ENCODE measurements at places on chromosomes 13 and 19.

GRCh38 chr19:2546128-2547032, 70.5 kb downstream of the GADD45B start:
- peak; percentile 33 for DNase-seq

GRCh38 chr19:40214936-40215335, 3.2 kb downstream of the TTC9B start:
- no peak for DNase-seq

DNA sequence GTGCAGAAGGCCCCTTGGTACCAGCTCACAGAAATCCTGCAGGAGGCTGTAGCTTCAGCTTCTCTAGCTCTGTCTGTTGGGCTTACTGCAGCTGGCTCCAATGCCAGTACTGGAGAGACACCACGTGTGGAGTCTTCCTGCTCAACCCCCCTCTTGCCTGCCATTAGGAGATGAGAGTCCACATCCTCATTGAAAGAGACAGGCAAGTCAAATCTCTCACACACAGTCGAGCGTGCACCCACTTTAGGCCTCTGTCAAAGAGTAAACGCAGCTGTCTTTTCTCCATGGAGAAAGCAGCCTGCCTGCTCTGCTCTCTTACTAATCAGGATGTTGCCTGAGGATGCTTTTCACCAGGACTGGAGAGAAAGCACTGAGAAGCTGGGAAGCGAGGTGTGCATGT, 523.0 kb upstream of the NBEA start:
- DNase-seq: no peak

GRCh38 chr13:111011899-111012298, 97.0 kb upstream of the ANKRD10 start:
- DNase-seq: no peak

DNA sequence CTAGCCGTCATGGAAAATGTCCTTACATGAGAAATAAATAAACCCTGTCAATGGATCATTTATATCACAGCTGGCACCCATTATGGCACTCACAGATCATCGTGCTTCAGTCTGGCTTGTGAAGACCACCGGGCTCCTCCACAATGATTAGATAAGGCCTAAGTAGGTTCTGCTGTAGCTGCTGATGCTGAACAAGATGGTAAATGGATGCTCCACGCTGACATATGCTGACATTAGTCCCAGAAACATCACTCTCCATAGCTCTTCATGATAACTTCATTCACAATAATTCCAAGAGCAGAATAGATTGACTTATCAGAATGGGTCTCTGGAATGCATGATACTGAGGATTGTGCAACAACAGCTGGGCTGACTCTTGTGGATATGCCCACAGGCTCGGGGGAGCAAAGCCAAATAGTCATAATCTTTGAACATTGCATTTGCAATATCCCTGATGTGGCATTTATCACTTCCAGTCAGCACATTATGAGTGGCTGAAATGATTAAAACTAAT, 63.8 kb upstream of the RXFP2 start:
- no peak for DNase-seq

DNA sequence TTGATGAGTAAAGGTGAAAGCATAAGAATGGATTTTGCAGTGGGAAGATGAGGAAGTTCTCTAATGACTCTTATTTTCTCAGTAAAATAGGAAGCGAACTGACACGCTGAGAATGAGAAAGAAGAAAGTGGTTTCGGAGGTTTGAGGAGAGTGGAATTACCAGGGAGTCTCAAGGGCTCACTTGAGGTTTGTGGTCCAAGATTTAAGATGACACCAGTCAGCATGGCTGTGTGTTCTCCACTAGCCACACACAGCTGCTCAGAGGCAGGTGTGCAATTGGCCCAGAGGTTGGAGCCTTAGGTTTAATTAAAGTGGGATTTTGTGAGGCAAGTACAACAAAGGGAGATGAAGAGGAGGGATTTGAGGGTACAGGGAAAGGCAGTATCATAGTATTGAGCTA, 99.6 kb upstream of the NBEA start:
- DNase-seq: no peak

GRCh38 chr19:11737964-11738745, 591 bp downstream of the ZNF823 start:
- peak; percentile 43 for DNase-seq

GRCh38 chr13:95624020-95624419, 20.5 kb downstream of the DZIP1 start:
- DNase-seq: peak; percentile 19

DNA sequence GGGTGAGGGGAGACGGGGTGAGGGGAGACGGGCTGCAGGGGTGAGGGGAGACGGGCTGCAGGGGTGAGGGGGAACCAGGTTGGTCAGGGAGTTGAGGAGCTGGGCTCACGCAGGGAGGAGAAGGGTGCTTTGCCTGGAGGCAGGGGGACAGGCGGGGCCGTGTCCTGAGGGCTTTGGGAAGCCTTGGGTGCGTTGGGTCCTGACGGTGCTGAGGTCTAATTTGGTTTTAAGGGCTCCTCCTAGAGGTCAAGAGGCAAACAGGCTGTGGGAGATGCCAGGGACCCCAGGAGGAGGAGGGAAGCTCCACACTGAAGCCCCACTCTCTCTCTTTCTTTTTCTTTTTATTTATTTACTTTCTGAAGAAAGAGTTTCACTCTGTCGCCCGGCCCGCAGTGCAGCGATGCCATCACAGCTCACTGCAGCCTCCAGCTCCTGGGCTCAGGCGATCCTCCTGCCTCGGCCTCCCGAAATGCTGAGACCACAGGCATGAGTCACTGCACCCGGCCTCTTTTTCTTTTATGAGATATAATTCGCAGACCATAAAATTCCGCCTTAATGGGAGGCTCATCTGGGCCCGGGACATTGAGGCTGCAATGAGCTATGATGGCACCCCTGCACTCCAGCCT, 9.3 kb upstream of the MISP start:
- no peak for DNase-seq

DNA sequence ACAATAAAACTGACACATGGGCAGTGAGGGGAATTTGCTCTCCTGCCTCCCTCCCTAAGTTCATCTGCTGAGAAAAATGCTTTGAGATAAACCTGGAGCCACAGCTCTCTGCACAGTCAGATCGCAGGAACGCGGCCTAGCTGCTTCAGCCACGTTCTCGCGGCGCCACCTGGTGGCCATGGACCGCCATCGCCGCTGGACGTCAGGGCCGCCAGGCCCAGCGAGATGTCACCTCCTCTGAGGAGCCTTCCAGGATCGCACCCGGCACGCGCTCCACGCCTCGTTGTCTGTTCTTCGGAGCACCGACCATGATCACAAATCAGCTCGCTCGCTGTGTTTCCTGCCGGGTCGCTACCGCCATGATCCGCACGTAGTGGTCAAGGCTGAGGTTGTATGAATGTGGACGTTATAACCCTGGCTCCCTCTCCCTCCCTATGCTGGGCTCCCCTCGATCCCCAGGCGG, 20.6 kb upstream of the USP29 start:
- peak; percentile 79 for DNase-seq

DNA sequence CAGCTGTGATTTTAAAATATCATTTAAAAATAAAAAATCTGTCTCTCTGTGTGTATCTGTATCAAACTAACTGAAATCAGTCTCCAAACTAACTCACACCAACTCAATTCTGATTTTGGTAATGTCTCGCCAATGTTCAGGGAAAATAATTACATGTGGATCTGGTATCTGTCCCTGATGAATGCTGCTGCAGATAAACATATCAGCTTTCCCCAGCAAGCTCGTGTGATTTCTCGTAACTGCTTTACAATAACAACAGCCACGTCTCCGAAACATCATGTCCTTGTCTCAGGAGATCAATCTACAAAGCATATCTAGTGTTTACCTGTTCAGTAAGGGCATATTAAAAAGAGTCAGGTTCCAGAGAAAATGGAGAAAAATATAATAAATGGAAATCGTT, 129.0 kb downstream of the IRS2 start:
- no peak for DNase-seq
